ENCODE measurements at places on chromosomes 4 and X.
A peak's percentile ranks its signal among the peaks of the same experiment; 100 is the strongest.

- no peak for DNase-seq
These were observed 23.4 kb upstream of the FGFR3 start for GRCh38 chr4:1769692-1770091.

- no peak for DNase-seq
These were observed 12.4 kb upstream of the VEGFC start for GRCh38 chr4:176805155-176805554.

DNA sequence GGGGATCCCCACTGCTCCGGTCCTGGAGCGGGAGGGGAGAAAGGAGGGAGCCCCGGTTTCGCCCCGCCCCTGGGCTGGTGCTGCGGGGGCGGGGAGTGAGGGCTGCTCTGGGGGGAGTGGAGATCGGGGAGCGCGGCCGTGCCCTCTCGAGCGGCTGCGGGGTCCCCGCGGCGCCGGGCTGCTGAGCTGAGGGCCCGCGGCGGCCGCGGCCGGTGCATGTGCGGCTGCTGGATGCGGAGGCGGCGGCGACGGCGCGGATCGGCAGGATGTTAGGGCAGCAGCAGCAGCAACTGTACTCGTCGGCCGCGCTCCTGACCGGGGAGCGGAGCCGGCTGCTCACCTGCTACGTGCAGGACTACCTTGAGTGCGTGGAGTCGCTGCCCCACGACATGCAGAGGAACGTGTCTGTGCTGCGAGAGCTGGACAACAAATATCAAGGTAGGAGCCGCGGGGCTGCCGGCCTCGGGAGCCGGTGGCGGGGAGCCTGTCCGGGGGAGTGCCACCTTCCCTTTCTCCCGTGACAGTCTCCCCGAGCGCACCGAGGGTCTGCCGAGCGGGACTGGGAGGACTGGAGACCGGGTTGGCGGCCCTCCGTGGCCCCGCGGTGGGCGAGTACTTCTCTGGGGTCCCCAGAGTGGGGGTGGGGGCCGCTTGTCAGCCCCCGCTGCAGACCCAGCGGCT lies at the start of gene ING2:
Gene ING2, plus strand, starts transcription at position 129 of the 681 bp plus-strand sequence. Its CDS starts 138 bp downstream, at position 267.
- DNase-seq: peak; percentile 72

- no peak for DNase-seq
These were observed 108.1 kb upstream of the STOX2 start for GRCh38 chr4:183797011-183797444.

- no peak for DNase-seq
These were observed 75.8 kb downstream of the FAM53A start for GRCh38 chr4:1608196-1608820.

DNA sequence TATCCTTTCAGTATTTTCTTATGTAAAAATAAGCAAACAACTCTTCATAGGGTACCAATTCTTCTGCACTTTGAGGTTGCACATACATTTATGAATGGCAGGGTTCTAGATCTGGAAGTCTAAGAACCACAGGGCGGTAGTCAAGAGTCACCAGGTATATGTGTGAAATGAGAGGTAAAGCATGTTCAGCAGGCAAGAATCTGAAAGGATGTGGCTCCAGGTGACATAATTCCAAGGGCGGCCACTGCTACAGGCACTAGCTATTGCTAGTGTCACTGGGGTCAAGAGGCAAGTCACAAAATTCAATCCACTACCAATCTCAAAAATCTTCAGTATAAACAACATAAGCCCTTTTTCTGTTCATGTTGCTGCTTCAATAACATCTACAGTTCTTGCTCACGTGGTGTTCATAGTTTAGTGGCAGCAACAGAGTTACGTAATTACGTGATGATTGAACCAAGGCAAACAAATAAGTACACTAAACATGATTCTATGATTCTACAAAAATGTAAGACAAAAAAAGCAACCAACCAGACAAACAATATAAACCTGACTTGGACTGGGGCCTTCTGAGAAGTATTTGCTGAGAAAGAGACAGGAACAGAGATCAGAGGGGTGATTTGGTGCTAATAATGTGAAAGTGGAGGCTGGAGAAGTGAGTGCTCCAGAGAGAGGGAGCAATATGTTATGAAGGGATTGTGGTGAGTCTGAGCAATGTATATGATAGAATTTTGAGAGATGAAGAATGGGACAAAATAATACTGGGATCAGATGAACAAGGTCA lies 101.7 kb downstream of the NAA11 start:
- DNase-seq: no peak

Measured in NCI-H2081 (cell line).